ENCODE measurements at places on chromosomes 16 and 17.

GRCh38 chr16:79928142-79928873 lies 327.8 kb upstream of the MAF start:
- DNase-seq: no peak

DNA sequence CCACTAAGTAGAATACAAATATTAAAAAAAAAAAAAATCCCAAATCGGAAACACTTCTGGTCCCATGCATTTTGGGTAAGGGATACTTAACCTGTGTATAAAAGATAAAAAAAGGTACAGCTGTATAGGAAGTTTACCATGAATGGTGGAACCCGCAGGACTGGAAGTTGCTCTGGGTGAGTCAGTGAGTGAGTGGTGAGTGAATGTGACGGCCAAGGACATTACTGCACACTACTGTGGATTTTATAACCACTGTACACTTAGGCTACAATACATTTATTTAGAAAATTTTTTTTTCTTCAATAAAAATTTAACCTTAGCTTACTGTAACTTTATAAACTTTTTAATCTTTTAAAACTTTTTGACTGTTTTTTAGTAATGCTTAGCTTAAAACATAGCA lies 71.3 kb upstream of the BCAR1 start:
- no peak for DNase-seq

- DNase-seq: peak; percentile 90
Measured at GRCh38 chr17:1590029-1590746, 27.6 kb upstream of the PITPNA start.

DNA sequence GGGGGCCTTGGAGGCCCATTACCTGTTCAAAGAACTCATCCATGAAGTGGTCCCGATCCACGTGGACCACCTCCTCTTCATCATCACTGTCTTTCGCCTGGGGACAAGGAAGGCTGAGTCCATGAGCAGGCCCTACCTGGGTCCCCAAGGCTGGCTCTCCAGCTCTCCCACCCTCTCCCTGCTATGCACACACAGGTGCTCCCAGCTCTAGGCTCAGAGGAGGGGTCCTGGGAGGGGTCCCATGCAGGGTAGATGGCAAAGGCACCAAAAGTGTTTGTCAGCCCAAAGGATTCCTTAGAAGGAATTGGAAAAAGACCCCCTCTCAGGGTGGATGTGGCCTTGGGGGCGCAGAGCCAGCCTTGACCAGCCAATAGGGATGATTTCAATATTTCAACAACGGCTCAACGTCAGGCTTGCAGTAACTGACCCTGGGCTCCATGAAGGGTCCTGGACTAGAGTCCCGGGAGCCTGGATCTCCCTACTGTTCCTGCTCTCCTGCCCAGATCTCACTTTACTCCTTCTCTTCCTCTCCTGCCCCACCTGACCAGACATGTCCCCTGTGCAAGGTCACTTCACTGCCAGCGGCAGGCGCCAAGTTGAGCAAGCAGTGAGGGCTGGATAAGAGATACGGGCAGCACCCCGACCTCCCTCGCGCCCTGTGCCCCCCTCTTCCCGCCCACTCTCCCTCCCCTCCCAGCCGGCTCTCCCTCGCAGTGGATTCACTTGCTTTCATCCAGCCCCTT lies 8.8 kb downstream of the STX1B start:
- no peak for DNase-seq

DNA sequence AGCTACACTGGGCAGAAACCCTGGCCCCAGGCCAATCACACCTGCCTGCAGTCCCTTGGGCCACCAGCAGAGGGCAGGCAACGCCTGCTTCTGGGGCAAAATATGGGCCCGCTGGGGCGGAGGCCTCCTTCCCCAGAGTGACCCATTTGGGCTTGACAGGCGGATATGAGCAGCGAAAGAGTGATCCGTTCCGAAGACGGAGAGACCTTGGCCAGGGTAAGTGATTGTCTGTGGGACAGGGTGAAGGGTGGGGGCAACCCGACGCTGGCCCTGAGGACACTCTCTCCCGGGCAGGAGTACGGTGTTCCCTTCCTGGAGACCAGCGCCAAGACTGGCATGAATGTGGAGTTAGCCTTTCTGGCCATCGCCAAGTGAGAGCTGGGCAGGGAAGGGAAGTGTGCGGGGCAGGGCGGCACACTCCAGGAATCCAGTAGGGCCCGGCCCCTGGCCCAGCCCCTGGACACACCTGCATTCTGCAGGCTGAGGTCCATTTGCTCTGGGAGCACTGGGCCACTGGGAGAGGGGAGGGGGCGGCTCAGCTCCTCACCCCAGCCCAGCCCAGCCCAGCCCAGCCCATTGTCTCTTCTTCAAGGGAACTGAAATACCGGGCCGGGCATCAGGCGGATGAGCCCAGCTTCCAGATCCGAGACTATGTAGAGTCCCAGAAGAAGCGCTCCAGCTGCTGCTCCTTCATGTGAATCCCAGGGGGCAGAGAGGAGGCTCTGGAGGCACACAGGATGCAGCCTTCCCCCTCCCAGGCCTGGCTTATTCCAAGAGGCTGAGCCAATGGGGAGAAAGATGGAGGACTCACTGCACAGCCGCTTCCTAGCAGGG lies 3.5 kb upstream of the NHERF1 start:
- peak; percentile 39 for DNase-seq

- no peak for DNase-seq
Measured at GRCh38 chr16:9055661-9056060, 35.8 kb upstream of the HAPSTR1 start.

GRCh38 chr17:51401279-51401678 lies 140.9 kb downstream of the UTP18 start:
- no peak for DNase-seq
